Brain microvascular endothelial cell (primary cell): ENCODE measurements at places on chromosomes 2 and 18.

DNA sequence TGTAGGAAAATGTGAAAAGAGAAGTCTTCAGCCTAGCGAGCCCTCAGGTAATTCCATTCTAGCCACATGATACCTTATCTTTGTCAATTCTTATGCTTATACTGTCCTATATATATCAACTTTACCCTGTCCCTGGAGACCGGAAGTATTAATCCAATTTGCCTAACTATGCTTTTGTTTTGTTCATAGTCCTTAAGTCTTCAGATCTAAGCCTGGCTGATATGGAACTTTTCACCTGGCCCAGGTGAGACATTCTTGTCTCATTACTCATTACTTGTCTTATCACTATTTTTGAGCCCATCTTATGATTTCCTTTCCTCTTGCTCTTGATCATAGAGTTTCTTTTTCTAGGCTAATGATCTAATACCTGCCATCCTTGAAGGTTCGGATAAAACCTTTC is 194.1 kb upstream of the FANCL start:
- no peak for DNase-seq

- DNase-seq = peak; percentile 94
These were observed 65.9 kb upstream of the STPG4 start for GRCh38 chr2:47221039-47221438.

- no peak for DNase-seq
These were observed 7.9 kb upstream of the ANKRD62 start for GRCh38 chr18:12085786-12086185.

DNA sequence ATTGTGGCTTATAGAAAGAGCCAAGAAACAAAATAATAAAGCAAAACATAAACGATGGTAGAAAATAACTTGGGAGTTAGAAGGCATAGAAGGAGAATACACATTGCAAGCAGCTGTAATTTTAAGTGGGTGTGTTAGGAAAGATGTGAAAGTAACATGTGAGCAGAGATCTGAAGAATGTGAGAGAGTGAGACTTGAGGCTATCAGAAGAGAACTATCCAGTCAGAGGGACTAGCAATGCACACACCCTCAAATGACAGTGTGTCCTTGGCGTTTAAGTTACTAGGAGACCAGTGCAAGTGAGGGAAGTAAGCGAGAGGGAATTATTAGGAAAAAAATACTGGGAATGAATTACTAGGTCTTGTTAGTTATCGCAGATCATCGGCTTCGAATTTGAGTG is 304.9 kb downstream of the DSEL start:
- DNase-seq = no peak

- no peak for DNase-seq
These were observed 292.4 kb upstream of the SPRED2 start for GRCh38 chr2:65724752-65725151.

- no peak for DNase-seq
These were observed 16.5 kb upstream of the PSD4 start for GRCh38 chr2:113157118-113157896.

GRCh38 chr2:103977668-103978067 is 876.2 kb upstream of the POU3F3 start:
- DNase-seq = no peak

DNA sequence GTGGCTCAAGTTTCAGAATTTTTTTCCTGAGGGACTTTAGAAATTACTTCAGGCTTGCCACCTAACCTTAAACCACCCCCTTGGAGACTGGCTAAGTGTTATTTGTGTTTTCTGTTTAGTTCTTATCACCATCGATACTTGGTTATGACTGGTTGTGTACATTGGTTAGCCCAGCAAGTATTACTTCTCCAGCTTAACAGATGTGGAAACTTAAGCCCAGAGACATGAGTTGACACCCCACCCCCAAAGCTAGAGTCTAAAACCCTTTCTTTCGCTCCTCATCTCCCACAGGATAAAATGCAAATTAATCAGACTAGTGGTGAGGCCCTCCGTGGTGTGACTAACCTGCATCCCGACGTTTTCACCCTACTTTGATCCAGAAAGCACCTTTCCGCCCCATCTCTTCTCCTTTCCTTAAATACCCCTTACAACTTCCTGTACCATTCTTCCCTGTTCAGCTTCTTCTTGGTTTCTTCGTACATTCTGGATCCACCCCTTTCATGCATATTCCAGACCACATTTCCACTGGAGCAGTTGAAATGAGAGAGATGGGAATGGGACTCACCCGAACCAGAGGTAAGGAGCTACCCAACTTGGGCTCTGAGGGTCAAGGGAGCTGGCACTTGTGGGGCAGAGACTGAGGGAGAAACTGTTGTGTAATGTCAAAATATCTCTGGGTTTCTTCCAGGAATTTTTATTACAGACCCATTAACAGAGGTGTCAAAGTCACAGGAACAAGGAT is 819 bp upstream of the MAP3K2 start:
- no peak for DNase-seq

DNA sequence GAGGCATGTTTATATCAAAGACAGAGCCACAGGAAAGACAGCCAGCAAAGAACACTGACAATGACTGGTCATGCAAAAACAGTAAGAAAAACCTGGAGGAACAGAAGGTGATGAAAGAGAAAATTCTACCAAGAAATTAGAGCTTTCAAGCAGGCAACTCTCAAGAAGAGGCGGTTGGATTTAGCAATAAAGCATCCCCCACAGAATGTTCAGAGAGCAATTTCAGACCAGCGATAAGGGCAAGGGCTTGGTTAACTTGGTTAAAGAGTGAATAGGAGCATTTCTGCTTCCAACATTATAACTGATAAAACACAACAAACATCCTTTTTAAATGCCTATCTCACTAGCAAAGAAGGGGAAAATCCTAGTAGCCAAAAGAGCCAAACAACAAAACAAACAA is 68.0 kb upstream of the NCKAP5 start:
- no peak for DNase-seq

DNA sequence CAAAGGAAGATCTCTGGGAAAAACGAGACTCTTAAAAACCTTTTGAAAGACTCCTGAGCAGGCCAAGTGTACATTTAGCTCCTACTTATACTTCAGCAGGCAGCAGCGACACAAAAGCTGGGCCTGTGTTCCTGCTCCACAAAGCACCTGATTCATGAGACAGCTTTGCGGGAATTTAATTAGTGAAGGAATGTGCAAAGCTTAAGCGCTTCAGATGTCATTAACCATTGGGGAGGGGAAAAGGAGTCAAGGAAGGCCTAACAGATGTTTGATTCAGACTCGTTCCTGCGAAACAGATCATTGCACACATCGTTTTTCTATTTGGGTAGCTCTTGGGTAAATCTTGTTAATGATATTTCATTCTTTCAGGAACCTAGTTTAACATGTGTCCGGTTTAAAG is 125.9 kb downstream of the MAIP1 start:
- no peak for DNase-seq

- no peak for DNase-seq
These were observed 154.3 kb upstream of the FN1 start for GRCh38 chr2:215590010-215590745.

GRCh38 chr2:220708366-220708765 is 863.7 kb downstream of the EPHA4 start:
- DNase-seq = peak; percentile 75

GRCh38 chr2:40128796-40129195 is 323.1 kb downstream of the SLC8A1 start:
- DNase-seq = no peak

- DNase-seq = peak; percentile 84
These were observed 146.9 kb upstream of the MAP3K20 start for GRCh38 chr2:172928756-172929155.

DNA sequence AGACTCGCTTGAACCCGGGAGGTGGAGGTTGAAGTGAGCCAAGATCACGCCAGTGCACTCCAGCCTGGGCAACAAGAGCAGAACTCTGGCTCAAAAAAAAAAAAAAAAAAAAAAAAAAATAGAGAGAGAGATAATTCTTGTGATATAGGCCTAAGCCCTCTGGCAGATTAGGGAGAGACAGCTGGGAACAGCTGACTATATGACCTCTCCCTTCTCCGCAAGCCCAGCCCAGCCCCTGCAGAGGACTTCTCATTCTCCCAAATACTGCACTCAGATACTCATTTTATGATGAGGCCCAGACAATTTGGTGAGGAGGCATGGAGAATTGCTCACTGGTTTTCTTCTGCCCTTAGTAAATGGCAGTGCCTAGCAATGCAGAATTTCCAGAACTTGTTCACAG is 262.0 kb downstream of the HAUS1 start:
- DNase-seq = no peak

DNA sequence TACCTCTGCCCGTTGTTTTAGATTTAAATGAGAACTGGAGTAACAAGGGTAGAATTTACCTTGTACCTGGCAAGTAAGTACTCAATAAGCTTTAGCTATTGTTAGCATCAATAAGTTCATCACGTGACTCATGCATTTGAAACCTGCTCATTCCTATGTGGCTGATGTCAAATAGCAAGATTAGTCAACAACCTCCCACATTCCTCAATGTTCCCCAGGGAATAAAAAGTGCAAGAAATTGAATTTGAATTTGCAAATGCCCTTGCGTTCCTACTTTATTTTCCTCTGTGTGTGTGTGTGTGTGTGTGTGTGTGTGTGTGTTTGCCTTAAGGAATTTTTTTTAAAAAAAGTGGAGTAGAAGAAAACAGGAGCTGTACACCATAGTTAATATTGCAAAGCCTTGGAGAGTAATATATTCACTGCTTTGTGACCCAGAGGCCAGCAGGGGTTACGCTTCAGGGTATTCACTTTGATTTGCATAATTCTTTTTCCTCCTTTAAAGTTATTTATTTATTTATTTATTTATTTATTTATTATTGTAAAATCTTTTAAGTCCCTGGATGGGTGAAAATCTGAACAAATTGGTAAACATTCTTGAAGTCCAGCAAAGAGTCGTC is 43.9 kb upstream of the DNAH7 start:
- peak; percentile 83 for DNase-seq

DNA sequence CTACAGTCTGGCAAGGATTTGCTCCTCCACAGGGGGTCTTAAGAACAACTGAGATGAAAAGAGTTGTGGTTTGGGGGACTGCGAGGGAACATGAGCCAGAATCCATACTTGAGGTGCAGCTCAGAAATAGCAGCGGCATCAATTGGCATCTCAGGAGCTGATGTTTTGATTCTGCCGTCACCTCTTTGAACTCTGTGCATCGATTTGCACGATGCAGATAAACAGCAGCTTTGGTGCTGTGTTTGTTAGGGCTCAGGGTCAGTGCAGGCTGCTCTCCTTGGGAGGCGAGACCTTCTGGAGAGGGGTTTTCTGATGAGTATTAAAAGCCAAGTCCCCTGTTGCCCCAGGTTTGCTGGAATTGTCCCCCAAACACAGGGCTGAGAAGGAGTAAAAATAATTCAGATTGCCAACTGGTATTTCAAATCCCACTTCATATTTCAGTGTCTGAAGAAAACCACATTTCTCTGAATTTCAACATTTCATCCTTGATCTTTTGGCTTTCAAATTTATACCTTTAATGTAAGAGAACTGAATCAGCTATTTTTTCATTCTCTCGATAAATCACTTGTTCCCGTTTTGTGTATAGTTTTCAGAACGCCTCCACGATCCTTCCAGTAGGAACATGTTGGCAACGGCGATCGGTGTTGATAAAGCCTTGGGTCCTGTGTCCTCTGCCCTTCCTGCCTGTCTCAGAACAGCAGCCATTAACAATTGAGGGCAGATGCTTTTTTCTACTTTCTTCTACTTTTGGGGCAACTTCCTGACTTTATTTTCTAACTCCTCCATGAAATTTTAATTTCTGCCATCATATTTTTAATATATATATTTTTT is 65.0 kb downstream of the RAB31 start:
- no peak for DNase-seq

DNA sequence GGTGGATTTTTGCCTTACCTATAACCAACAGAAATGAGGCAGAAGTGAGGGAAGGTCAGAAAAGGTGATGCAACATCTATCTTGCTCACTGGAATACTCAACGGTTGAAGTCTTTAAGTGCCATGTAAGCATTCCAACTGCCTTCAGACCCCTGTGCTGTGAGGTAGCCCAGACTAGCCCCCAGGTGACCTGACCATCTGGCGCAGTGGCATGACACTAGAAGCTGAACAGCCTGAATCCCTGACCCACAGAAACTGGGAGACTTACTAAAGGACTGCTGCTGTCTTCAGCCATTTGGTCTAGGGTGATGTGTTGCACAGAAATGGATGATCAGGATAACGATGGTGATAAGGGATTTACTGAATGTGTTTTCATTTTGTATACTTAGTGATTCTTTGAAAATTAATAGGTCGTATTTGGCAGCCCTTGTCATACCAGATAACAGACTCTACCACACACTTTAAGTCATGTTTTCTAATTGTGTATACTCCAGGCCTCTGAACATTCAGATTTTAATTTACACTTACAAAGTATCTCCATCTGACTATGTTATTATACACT is 161.5 kb downstream of the STK39 start:
- no peak for DNase-seq

DNA sequence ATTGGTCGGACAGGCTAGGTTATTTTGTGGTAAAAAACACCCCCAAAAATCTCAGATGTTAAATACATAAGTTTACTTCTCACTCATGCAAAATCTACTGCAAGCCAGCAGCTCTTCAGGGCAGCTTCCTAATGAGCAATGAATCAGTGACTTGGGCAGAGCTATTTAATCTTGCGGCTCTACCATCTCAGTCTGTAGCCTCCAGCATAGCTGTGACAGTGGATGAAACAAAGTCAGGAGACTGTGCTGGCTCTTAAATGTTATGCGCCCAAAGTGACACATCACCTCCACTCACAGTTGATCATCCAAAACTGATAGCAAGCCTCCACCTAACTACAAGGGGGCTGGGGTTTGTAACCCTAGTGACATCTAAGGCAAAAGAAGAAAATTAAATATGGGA is 571.9 kb downstream of the METTL4 start:
- no peak for DNase-seq

GRCh38 chr18:68574311-68574710 is 140.6 kb downstream of the TMX3 start:
- DNase-seq = no peak

DNA sequence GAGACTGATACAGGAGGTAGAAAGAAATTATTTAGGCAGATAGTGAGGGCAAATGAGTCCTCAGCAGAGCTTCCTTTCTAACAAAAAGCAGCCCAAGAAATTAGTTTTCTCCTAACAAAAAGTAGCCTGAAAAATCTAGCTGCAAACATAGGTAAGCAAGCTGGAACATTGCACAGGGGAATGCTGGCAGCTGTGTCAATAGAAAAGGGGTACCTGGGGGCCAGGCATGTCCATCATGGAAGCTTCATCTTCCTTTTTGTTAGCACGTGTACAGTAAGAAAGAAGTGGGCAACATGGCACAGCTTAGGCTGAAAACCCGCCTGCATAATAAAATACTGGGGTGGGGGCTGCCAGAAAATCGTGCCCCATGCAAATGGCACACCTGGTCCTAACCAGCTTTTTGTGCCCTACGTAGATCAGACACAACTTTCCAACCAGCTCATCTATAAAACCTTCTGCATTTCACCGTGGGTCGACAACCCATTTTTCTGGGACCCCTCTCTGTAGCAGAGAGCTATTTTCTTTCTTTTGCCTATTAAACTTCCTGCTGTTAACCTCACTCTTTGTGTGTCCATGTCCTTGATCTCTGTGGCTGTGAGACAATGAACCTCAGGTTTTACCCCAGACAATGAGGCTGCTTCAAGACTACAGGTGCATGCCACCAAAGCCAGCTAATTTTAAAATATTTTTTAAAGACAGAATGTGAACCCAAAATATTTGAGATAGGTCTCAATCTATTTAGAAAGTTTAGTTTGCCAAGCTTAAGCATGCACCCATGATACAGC is 6.6 kb upstream of the MTHFD2 start:
- no peak for DNase-seq

- no peak for DNase-seq
These were observed 413.0 kb downstream of the MTX2 start for GRCh38 chr2:176682278-176682677.

GRCh38 chr2:58006952-58007284 is 39.7 kb upstream of the VRK2 start:
- no peak for DNase-seq

GRCh38 chr2:25078170-25079049 is 36.5 kb downstream of the EFR3B start:
- peak; percentile 54 for DNase-seq
